ENCODE measurements at places on chromosomes 4 and X.

DNA sequence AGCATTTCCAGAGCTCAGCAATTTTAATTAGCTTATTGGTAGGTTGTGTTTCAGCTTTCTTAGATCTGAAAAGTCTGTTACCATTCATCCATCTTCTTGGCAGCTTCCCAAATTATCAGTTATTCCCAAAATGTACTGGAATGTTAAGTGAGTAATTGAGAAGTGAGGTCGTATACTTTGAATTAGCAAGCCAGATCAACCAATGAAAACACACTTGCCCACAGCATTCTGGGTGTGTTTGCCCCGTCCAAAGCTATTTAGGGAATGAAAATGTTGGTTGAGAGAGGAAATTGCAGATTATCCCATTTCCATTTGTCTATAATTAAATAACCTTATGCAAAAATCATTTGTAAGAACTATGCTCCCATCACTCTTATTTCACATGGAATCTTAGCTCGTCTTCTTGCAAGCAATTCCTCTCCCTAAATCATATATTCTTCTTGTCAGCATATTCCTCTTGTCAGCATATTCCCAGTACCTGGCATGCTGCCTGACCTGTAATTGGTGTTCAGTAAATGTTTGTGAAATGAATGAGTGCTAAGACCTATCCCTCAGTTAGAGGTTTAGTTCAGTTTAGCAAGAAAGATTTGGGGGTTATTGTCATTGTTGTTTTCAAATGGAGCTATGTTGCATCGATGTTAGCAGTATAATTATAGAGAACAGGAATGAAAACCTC is 23.3 kb upstream of the ANTXR2 start:
- no peak for DNase-seq

GRCh38 chrX:68682790-68683189 is 35.3 kb downstream of the STARD8 start:
- DNase-seq: no peak

- no peak for DNase-seq
Observed at GRCh38 chr4:36039026-36039425, 205.3 kb downstream of the ARAP2 start.

DNA sequence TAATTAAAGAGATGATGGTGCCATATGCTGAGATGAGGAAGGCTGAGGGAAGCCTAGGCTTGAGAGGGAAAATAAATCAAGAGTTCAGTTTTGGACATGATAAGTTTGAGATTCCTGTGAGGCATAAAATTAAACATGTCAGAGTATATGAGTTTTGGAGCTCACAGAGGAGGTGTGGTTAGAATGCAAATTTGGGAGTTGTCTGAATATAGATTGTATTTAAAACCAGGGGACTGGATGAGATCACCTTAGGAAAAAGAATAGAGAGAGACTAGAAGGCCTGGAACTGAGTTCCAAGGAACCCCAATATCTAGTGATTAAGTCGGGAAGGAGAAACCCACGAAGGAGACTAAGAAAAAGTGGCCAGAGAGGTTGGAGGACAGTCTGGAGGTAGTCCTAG is 65.5 kb downstream of the FRMPD3 start:
- DNase-seq: no peak

GRCh38 chr4:140266958-140267568 is 106.4 kb upstream of the SCOC start:
- DNase-seq: no peak

DNA sequence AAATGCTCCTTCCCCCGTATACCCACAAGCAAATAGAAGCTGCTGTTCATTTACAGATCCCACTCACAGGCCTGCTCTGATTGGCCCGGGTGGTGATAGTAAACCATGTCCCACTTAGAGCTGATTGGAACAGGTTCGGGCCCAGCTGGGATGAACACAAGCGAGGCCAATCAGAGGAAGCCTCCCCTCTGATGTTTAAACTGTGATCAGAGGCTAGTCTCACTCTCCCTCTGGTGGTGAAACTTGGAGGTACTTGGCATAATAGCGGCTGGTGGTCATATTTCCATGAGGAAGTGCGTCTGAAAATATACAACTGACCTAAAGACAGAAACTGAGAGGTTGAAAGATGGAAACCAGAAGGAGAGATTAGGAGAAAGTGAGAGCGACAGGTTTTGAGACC is 51.5 kb upstream of the TRPC3 start:
- DNase-seq: peak; percentile 41

DNA sequence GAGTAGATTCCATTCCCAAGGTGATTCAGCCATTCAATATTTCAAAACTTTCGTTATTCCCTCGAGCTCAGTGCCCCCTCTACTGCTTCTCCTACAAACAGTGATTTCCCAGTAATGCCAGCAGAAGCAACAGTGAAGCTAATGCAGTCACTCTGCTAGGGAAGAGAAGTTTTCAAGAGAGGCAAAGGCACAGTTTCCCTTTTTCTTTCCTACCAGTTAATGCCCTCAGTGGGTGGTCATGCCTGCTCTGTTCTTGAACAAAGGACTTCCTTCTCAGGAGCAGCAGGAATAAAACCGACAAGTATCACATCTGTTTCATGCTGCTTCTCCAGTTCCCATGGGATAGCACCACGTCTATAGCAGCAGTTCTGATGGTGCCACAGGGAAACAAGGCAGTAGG is 317.2 kb downstream of the TENM3 start:
- peak; percentile 94 for DNase-seq

DNA sequence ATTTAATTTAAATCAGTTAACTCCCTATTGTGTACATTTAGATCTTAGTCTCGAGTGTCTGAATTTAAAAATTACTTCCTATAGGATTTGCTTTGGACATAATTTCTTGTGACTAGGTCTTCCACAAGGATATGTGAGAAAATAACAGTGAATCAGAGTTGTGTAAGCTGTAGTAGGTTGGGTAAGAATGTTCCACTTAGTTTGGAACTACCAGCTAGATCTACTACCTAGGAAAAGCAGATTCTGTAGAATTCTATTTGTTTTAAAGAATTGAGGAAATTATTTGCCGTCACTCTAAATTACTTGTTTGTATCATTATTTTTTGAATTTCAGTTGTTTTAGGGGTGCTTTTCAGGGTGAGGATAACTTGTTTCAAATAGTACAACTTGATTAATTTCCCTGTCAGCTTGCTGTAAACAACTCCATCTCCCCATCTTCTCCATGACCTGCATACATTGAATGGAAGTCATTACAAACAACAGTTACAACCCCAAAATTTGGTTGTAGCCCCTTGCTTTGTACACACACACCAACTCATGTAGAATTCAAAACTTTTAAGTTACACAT is 1.3 kb downstream of the MTHFD2L start:
- no peak for DNase-seq

GRCh38 chrX:131219271-131219670 is 69.8 kb downstream of the IGSF1 start:
- DNase-seq: no peak

DNA sequence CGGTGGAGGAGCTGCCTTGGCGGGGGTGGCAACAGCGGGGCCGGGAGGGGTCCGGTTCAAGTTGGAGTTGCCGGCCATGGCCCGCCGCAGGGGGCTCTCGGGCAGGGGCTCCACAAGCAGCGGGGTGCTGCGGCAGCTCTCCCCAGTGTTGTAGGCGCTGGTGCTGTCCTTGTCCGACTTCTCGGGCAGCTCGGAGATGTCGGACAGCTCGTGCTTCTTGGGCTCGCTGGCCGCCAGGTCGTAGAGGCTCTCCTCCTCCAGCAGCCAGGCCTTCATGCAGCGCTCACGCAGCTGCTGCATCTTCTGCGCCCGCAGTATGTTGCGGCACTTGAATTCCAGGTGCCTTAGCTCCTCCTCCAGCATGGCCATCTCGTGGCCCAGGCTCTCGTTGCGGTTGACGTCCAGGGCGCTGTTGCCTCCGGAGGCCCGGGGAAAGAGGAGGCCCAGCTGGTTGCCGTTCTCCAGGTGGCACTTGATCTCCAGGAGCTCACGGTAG is 9.7 kb downstream of the SSR4 start:
- DNase-seq: no peak

DNA sequence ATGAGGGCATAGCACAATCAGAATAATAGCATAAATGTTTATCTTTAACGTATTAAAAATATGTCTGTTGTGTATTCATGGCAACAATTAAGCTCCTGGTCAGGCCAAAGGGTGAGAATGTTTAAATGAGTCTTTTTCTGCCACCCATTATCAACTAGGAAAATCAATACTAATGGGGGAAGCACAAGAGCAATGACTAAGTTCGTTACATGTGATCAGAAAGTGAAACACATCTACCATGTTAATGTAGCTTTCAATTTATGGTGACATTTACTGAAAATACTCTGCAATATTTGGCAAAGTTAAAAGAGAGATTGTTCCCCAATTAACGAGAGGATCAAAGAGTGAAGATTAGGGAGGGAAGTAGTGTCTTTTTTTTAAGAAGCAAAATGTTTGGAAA is 143.7 kb downstream of the NAA11 start:
- no peak for DNase-seq

DNA sequence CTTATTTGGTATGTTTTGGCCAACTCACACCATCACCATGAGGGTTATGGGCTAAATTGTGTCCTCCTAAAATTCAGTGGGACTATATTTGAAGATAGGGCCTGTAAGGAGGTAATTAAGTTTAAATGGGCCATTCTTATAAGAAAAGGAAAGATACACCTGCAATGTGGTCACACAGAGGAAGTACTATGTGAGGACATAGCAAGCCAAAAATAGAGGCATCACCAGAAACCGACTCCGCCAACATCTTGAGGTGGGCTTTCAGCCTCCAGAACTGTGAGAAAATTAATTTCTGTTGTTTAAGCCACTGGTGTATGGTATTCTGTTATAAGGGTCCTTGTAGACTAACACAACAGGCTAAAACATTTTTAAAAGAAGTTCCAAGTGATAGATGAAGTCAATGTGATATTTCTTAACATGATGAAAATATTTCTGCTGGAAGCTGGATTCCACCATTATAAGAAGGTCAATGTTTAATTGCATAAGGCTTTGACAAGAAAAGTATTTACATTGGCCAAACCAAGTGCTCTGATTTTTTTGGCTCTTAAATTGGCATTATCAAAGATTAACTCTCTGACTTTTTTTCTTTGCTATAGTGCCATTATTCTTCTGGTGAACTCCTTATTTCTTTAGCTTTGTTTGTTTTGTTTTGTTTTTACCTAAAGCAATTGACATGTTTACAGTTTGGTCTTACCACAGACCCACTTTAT is 540.9 kb downstream of the PPARGC1A start:
- DNase-seq: no peak

DNA sequence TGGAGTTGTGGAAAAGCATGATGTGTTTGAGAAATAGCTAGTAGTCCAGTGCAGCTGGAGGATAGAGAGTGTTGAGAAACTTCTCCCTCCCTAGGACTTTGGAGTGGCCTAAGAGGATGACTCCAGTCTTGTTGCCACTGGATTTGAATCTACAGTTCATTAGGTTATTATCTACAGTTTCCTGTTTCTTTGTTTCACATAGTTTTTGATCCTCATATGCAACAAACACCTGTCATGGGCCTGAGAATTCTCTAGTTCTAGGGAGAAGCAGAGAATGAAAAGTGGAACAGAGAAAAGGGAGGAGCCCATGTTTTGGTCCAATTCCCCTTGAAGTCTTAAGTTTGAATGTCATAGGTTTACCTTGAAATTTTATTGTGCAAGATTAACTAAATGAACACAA is 73.6 kb upstream of the TBC1D9 start:
- DNase-seq: no peak

DNA sequence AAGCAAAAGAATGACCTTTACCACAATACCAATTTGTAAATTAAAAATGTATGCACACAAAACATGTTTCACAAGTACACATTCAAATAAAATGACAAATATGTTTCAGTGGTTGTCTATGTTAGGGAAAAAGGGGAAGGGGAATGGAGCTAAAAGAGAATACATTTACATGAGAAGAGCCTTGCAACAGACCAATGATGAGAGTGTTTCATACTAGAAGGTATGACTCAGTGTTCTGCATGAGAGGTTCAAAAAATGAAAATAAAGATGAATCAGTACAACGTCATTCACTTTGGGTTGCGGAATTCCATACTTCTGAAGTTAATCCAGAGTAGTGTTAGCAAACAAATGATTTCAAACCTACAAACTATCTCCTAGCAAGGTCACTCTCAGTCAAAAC is 51.7 kb downstream of the RPGR start:
- no peak for DNase-seq

DNA sequence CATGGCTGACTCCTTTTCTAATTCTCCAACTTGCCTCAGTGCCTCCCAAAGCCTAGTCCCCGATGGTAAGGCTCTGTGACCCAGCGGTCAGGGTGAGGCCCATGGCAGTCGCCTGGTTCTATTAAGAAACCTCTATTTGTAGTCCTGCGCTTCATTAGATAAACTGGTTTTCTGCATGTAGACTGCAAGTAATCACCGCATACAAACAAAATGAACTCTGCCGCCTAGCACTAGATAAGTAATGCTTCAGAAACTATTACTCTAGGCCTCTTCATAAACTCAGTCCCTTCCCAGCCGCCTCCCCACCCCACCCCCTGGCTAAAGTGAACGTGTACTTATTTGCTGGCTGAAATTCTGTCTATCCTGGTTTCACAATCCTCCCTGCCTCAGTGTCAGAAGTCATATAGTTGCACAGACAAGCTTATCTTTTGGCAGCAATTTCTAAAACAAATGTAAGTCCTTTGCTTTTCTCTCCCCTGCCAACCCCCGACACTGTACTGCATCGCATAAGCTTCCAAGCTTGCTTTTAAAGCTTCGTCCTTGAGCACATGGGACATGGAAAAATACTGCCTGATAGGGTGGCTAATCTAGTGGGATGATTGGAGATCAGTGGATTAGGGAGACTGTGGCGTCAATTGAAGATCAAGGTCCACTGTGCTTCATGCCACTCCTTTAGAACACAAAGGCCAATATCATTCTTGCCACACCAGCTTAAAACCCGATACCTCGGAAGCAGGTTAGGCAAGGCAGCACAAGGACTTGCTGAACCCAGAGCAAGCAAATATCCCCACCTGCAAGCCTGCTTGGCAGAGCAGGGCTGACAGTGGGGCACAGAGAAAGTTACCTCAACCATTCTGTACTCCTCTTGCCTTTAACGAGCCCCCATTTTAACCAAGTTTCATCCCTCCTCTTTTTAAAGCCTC is 125.8 kb downstream of the IRF2 start:
- DNase-seq: no peak

DNA sequence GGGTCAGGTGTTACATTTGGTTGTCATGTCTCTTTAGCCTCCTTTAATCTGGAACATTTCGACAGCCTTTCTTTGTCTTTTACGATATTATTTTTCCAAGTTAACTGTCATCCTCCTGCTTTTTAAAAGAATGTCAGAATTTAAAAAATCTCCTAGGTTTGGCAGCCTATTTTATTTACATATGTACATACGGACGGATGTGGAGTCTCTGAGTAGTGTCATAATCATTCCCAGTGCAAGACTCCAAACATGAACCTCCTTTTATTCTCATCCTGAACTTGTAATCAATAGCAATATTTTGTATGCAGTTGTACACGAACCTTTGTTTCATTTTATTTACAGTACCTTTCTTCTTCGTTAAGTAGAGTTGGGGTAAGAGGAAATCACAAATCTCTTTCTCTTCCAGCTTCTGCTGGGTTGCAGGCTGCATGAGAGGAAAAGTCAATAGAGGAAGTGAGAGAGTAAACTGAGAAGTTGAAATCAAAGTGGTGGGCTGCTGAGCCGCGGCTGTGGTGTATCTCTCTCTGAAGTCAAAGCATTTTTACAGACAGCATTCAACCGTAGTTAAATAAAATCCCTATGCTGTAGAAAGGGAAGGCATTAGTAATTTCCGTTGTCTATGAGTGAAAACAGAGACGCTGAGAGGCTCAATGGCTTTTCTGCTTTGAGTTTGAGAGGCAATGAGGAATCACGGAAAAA is 53.9 kb upstream of the RPS6KA3 start:
- DNase-seq: no peak
